ENCODE measurements at places on chromosomes 5 and 9.

DNA sequence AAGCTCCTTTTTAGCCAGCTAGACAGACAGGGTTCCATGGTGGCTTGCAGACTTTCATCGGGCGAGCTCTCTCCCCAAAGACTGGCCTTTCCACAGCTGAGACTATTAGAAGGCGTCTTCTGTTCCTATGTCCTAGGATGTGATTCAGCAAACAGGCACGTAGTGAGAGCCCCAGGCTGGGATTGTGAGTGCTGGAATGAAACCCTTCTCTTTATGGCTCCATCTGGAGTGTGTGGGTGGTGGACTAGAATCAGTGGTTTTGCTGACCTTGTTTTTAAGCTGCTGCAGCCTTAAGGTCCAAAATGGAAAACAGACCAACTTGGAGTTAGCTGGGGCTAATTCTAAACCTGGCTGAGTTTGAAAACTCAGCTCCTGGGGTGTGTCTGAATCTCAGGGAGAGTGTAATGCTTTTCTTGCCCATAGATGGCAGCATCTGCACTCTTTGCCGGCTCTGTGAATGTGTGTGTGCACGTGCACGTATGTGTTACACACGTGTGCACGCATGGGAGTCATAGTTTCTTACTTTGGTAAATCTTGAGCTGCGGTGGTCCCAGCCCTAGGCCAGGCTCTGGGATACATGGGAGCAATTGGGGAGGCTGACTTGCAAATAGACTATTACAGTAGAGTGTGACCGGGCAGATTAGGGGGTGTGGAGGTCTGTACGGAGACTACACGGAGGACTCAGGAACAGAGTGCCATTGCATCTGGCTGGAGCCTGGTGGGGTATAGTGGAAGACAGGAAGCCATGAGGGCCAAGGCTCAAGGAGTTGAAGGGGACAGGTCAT is 10.7 kb downstream of the GSN start:
- peak; percentile 72 for DNase-seq

- DNase-seq, result no peak
These were observed 233.7 kb upstream of the MSX2 start for GRCh38 chr5:174490728-174491127.

DNA sequence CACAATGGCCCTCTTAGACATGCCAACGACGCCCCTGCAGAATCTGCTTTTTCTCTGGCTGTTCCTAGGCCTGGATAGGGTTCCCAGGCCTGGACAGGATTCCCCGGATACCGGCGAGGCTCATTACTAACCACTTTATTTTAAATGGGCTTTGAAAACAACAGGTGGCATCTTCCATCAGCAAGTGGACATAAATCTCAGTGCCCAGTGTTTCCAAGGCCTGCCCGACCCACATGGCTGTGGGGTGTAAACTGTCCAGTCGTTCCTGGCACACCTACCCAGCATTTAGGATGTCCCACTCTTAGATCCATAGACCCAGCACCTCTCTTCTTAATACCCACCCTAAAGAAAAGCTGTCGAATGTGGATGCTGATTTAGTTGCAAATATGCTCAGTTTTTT is 896 bp downstream of the CMBL start:
- no peak for DNase-seq

GRCh38 chr5:140480310-140481014 is 67.0 kb upstream of the EIF4EBP3 start:
- DNase-seq, result no peak

DNA sequence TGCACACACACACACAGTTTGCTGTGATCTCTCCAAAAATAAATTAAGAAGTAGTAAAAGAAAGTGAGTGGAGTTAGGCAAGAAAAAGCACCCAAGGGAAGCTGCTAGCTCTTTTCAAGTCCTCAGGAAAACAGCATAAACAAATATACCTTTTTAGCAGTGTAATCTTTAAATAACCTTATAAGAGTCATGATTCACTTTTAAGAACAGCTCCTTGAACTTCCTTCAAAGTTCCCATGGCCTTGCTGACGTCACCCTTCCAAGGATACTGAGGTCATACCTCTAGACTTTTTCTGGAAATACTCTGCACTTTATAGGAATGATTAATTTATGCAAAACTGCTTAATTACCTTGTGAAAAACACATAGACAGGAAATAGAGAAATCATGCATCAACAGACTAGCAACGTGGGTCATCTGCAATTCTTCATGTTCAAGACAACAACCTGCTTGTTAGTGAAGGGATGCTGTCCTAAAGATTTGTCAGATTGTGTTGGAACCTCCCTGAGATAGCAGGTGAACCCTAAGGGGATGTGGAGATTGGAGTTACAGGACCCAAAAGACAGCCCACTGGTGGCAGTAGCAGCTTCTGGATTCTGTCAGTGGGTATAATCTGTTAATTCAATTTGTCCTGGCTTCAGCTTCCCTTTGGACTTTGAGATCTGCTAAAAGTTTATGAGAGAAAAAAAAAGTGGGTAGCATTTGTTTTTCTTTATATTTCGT is 229.0 kb downstream of the ELAVL2 start:
- DNase-seq, result no peak

DNA sequence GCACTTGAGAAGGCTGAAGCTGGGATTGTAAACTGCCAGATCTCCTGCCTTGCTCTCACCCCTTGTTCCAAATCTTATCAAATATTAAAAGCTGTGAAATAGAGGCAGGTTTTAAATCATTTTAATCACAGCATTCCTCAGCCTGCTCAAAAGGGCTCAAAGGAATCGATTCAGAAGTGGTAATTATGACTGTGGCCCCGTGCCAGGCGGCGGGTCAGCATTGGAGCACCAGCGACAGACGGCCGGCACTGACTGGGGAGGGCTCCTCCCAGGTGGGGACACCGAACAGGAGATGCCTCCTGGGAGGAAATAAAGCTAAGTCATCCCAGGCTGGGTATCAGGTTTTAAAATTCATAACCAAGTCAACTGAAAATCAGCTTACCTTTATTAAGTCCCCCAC is 66.7 kb downstream of the KCNIP1 start:
- DNase-seq, result no peak

DNA sequence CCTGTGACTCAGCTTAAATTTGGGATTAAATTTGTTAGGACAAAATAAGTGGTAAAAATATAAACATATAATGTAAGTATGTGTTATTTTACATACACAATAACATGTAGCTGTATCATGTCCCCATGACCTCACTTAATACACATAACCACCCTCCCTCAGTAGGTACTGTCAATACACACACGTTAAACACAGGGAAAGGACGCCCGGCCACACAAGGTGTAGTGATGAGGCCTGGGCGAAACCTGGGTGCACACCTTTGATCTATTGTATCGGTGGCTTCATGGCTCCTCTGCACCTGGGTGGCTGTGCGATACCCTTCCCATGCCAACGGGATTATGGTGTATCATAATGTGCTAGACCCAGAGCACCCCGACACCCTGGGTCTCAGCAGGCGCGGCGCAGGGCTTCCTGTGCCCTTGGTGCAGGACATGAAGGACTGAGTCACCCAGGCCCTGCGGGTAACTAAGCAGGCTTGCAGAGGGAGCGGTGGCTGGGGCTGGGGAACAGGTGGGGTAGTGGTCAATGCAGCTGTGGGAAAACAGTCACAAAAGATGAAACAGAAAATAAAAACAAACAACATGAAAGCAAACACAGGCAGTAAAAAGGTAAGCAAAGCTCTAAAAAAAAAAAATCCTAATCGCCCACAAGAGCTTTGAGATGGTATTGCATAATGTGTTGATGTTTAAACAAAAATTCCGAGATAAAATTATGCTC is 127.5 kb upstream of the RETREG1 start:
- DNase-seq, result no peak

DNA sequence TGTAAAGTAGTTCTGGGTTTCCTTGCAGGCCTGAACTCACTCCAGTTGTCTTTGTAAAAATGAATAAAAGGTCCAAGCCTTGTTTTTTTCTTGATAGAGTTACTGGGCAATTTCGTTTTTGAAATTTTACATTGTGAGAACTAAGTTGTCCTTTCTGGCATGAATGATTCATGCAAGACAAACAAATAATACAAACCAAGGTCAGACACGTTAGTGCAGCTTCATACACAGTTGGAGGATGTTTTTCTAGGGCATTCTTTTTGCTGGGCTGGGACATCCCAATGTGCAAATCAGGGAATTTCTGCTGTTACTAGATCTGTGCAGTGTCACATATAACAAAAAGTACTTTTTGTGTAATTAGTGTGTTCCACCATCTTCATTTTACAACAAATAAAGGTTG is 96.0 kb downstream of the MEGF10 start:
- DNase-seq, result no peak

GRCh38 chr9:9752722-9753121 is 860.1 kb downstream of the PTPRD start:
- DNase-seq, result no peak

- DNase-seq, result peak; percentile 73
These were observed 48.9 kb downstream of the PFDN1 start for GRCh38 chr5:140253985-140254384.

DNA sequence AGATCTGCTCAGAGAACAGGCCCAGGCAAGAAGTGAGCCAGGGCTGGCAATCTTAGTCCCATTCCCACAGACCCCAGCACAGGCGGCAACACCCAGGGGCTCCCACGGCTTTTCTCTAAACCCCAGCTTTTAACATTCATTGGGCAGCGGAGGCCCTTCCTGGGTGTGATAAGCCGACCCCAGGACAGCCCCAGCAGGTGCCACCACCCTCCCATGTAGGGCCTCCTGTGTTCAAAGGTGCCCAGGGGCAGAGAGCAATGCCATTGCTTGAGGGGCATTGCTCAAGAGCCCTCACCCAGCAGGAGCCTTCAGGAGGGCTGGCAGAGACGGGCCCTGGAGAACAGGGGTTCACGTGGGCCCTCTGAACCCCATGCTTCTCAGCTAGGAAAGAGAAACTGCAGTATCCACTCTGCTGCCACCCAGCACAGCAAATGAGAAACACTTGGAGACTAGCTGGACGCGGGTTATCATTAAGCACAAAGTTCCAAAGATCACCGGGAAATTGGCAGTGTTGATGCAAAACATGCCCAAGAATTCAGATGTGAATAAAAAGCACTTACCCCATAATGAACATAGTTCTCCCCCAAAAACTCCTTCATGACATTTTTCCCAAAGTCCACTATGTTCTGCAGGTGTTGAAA is 13.9 kb downstream of the IPPK start:
- no peak for DNase-seq

DNA sequence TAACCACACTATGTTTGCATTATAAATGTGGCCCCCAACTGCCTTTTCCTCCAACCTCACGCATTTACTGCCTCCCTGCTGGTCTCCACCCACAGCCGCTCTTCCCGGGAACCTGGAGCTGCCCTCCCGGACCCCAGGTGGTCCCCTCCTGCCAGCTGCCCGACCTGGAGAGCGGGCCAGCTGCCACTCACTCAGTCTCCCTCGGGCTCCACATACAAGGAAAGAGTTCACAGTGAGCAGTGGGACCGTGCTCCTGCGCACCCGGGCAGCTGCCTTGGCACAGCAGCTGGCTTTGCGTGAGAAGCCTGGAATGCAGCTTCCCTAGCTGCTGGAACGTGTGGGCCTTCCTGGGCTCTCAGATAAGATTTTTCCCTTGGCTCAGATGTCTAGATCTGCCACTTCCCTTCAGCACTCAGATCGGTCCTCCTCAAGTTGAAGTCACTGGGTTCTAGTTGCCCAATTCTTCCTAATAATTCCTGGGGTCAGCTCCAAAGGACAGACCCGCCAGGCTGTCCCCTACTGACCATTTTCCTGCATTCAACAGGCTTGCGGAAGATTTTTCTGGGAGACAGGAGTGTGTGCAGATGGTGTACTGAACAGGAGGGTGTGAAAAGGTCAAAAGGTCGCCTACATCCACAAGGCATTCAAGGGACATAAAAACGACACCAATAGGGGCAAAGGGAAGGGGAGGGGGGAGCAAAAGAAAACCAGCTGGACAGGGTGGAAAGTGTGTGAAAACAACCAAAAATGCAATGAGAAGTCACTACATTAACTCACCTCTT is 69.1 kb downstream of the MYO10 start:
- peak; percentile 61 for DNase-seq

DNA sequence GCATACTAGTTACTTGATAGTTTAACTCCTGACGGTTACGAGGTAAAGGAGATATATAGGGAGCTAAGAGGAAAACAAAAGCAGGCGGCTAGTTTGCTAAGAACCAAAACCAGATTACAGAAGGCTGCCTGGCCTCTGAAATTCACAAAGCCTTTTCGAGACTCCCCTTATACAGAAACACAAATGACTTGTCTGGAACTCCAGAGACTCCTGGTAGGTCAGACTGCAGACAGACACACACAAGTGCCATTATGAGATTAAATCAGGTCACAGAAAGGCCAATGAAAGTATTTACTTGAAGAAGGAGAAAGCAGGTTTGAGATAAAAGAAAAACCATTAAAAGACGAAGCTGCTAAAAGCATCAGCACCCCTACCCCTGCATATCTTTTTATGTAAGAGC is 142.5 kb upstream of the LRRTM2 start:
- no peak for DNase-seq

- DNase-seq, result no peak
These were observed 10.9 kb downstream of the SEMA5A start for GRCh38 chr5:9534881-9535517.

DNA sequence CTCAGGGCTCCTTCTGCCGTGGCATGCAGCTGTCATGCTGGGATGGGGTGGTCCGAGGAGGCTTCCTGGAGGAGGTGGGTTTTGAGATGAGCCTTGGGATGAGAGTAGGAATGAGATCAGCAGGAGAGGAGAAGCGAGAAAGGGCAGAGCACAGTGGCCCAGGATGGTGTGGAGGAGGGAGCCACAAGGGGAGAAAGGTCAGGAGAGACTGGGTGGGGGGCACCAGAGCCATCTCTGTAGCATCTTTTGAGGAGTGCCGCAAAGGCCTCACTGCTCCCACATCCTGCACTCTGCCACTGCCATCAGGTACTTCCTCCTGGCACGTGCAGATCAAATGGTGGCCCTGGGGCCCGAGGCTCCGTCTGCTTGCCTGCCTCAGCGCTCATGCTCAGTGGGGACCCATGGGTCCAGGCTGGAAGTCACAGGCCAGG is 150.2 kb downstream of the MACROH2A1 start:
- no peak for DNase-seq

DNA sequence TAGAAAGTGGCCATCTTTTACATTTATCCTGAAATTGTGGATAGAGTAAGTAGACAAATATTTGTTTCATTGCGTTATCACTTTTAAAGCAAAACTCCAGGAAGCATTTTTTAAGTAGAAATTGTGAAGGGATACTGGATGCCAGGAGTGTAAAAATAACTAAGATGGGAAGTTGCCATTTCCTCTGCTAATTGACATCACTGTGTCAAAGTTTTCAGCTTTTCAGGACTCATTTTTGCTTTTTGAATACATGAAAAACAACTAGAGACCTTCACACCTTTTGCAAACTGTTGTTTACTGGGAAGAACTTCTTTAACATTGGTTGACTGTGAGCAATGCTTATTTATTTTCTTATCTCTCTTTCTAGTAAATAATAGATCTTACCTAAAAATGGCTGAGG is 337.5 kb downstream of the NR2F1-AS1 start:
- no peak for DNase-seq

GRCh38 chr5:53560028-53560427 is 411 bp upstream of the NDUFS4 start:
- no peak for DNase-seq

- no peak for DNase-seq
These were observed 42.2 kb downstream of the PTTG1 start for GRCh38 chr5:160463740-160464465.

DNA sequence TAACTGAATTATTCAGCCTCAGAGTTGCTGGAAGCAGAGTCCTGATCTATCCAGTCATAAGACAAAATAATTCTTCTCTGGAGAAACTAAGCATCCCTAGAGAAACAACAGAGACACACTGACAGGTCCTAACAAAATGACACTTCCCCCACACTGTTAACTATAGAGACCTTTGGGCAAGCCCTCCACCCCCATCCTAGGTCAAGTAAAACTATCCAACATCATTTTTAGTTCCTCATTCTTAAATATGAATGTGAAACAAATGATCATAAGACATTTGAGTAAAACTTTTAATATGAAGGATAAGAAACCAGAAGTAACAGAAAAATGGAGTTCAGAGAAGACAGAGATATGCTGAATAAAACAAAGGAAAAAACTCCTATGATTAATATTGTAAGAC is 30.9 kb downstream of the CNTLN start:
- DNase-seq, result no peak
